ENCODE measurements at places on chromosomes 3 and 15.

- no peak for DNase-seq
Observed at GRCh38 chr3:58441514-58442450, 8.2 kb upstream of the PDHB start.

GRCh38 chr3:49787182-49787464 lies 781 bp upstream of the IP6K1 start:
- no peak for DNase-seq

DNA sequence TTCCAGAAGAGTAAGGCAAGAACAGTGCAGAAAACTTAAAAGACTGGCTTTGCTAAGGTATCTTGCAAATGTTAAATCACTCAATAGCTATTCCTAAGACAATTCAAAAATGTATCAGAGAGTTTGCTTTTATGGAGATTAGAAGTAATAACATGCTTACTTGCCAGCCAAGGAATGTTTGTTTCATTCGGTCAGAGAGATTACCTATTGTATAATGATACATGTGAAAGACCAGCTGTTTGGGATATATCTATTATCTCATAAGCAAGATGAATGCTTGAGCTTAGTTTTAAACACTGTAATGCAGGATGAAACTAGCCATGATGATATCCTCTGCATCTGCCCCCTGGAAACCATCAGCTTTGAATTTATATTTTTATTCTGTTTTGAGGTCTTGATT lies 70.7 kb downstream of the MAP2K5 start:
- DNase-seq: no peak

- DNase-seq: no peak
Observed at GRCh38 chr3:108202080-108202479, 20.1 kb downstream of the IFT57 start.

DNA sequence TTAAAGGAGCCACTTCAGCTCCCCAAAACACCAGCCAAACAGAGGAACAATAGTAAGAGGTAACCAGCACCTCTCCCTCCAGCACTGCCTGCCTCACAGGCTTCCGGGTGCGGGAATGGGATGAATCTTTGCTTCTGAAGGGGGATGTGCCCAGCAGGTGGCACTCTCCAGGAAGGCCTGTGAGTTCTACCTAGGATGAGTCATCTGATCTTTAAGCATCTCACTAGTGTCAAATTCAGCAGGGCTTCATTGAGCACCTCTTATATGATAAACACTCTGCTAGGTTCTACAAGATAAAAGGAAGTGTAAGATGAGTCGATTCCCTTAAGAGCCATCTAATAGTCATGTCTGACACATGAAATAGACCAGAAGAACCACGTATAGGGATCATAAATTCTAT lies 237.4 kb upstream of the UMPS start:
- DNase-seq: no peak

- DNase-seq: no peak
Observed at GRCh38 chr15:61118885-61119284, 110.2 kb downstream of the RORA start.

GRCh38 chr3:192804502-192804901 lies 77.2 kb upstream of the FGF12 start:
- DNase-seq: no peak

GRCh38 chr15:38782156-38782555 lies 217.5 kb upstream of the RASGRP1 start:
- no peak for DNase-seq

- no peak for DNase-seq
Observed at GRCh38 chr3:127072971-127073783, 90.3 kb downstream of the PLXNA1 start.

DNA sequence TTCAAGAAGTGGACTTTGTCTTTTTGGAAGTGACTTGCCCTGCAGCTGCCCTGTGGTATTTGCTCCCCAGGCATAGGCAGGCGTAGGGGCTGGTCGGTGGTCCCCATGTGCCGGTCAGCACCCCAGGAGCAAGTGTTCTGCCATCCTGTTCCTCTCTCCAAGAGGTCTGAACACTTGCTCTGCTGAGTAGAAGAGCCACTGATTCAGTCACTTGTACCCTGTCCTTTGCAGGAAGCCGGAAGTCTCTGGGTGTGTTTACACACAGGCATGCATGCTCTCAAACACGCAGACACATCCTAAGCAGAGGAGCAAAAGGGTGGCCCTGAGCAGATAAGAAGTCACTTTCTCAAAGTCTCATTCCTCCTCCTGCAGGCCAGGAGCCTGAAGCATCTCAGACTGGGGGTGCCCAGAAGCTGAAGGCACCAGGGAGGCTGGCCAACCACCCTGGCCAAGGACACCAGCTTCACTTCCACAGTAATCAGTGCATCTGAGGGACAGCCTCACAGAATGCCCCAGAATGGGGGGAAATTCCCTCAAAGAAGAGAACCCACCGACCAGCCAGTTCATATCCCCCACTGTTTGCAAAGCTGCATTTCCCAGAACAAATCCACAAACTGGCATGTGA lies 88.7 kb upstream of the POMGNT2 start:
- DNase-seq: peak; percentile 39

DNA sequence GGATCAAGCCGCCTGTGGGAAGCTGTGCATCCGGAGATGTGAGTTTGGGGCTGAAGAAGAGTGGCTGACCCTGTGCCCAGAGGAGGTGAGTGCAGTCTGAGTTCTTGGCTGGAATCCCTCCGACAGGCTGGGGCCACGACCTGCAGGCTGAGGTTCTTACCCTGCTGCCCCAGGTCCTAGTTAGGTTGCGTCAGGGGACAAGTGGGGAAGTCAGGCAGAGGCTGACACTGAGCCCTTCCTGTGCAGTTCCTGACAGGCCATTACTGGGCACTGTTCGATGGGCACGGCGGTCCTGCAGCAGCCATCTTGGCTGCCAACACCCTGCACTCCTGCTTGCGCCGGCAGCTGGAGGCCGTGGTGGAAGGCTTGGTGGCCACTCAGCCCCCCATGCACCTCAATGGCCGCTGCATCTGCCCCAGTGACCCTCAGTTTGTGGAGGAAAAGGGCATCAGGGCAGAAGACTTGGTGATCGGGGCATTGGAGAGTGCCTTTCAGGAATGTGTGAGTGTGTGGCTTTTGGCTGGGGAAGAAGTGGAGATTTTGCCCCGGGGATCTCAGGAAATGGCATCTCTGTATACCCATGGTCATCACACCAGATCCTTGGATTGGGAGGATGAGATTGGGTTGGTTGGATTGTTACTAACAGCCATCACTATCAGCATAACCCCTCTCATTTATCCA lies 1.3 kb downstream of the PPM1M start:
- peak; percentile 50 for DNase-seq

- DNase-seq: no peak
Observed at GRCh38 chr3:140219923-140220452, 285.0 kb downstream of the CLSTN2 start.

- no peak for DNase-seq
Observed at GRCh38 chr3:129623447-129624118, 17.1 kb upstream of the PLXND1 start.
